Activated naive CD4-positive, alpha-beta T cell (primary cell): ENCODE measurements at places on chromosomes 16 and 17.

DNA sequence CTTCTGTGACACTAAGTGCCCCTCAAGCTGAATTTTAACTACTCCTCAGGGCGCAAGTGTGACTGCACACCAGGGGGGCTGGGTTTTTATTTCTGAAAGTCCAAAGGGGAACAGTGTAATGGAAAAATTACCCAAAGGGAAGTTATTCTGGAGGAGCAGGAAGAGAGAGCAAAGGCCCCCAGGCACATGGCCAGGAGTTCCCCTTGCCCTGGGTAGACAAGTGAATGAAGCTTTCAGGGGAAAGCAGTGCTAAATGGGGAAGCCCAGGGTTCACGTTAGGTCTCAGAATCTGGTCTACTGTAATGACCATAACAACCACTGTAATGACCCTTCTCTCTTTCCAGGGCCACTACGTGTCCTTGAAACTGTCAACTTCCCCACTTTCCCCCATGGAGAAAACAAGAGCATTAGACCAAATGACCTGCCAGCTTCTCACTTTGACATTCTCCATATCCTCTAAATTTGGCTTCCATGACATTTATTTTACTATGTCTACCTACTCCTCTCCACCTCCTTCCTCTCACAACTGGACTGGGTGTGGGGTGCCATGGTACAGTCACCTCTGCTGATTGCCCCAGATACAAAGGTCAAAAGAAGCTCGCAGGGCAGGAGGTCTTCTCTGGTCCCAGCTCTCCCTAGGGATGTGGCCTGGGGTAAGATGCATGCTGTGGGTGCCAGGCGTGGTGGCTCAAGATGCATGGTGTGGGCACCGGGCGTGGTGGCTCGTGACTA, 34.1 kb upstream of the MMP2 start:
- DNase-seq: no peak

DNA sequence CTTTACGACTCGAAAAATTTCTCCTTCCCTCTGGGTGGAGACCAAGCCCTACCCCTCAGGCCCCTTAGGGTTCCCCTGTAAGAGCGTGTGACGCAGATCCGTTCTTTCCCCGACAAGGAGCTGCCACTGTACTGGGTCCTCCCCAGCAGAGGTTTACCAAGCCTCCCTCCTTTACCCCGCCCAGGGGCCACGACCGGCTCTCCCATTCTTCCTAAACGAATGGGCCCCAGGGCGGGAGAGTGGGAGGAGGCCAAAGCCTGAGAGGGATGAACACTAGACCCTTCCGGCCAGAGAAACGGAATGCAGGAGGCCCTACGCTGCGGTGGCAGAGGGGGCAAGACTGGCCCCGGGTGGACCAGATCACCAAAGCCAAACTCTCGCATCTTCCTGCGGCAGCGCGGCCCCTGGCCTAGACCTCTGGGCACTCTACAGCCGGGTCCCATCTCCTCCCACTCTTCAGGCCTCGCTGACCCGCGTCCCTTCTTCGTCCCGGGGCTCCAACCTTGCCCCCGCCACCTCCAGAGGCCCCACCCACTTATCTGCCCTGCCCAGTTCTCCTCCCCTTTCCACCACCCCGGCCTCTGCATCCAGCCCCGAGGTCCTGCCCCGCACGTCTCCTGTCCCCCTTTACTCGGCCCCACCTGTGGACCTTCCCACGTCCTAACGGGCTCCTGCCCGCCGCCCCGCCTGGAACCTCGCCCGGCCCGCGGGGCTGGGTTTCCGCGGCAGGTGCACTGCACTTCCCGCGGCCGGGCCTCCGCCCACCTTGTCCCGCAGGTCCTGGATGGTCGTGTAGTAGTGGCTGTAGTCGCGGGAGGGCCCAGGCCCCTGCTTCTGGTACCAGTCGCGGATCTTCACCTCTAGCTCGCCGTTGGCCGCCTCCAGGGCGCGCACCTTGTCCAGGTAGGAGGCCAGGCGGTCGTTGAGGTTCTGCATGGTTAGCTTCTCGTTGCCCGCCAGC, 765 bp downstream of the KRT19 start:
- no peak for DNase-seq

DNA sequence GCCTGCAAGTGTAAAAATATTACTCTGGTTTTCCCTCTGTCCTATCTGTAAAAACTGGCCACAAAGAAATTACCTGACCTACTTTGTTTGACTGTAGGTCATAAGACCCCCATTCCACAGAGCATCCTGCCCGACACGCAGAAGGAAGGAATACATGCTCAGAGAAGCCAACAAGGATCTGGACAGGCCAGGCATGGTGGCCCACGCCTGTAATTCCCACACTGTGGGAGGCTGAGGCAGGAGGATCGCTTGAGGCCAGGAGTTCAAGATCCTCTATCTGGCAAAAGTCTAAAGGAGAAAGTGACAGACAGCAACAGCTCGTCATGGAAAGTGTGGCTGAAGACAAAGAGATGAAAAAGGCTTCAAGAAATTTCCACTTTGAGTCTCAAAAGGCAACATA, 78.2 kb upstream of the RNU2-1 start:
- DNase-seq: no peak

DNA sequence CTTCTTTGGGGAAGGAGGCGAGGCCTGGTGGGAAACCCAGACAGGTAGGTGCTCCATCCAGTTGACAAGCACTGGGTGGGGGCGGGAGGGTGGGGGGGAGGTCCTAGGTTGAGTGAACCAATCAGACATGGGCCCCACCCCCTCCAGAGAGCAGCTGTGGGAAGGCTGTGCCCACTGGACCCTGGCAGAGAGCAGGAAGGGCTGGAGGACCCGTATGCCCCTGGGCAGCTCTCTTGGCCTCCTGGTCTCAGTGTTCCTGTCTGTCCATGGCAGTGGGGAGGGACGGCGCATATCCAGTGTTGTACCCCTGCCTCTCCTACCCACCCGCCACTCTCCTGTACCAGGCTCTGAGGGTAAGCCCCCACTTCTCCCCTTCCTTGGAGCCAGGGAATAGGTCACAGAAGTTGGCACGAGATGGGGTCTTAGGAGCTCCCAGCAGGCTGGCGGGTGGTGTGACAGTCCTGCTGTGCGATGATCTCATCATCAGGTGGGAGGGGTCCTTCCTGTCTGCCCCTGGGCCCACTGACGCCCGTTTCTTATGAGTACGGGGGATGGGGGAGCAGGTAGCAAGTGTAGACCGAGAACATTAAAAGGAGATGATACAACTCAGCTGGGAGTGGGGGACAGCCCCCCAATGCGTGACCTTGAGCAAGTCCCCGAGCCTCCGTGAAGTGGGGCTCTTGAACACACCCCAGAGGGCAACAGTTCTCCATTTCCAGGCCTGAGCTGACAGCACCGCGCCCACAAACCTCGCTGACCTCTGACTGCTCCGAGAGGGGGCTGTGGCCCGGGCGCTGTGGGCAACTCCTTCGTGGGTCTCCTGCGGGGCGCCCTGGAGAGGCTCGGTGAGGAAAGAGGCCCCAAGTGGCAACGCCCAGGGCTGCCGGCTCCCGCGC, 1.2 kb upstream of the ZFPM1 start:
- no peak for DNase-seq

DNA sequence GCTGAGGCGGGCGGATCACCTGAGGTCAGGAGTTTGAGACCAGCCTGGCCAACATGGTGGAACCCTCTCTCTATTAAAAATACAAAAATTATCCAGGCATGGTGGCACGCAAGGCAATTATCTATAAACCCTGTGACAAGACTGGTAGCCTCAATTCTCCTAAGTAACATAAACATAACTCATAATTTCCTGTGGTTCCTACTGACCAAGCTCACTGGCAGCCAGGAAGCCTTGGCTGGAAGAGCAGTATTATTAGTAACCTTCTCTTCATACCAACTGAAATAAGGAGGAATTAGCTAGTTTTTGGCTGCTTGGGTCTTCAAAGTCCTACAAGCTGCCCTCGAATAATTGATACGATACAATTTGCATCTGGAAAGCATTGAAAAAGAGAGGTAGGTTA, 31.6 kb upstream of the LRRC37A3 start:
- no peak for DNase-seq

DNA sequence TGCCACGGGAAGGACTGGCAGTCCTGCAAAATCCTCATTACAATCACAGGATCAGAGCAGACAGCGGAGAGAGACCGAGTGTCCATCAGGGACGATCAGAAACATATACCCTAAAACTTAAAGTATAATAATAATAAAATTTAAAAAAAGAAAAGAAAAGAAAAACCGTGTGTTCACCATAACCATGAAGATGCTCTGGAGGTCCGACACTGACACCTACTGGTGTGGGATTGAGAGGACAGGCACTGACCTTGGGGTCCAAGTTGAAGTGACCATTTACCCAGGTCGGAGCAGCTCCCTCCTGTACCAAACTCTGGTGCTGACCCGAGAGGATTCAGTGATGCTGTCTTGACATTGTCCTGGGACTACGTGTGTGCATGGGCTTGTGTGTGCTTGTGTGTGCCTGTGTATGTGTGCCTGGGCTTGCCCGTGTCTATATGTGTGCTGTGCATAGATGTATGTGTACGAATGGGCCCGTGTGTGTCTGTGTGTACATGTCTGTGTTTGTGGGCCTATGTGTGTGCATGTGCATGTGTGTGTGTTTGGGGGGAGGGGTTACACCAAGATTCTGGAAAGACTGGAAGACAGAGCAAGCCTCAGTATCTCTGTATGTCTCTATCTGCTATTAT, 10.0 kb upstream of the CD300LD start:
- DNase-seq: no peak

DNA sequence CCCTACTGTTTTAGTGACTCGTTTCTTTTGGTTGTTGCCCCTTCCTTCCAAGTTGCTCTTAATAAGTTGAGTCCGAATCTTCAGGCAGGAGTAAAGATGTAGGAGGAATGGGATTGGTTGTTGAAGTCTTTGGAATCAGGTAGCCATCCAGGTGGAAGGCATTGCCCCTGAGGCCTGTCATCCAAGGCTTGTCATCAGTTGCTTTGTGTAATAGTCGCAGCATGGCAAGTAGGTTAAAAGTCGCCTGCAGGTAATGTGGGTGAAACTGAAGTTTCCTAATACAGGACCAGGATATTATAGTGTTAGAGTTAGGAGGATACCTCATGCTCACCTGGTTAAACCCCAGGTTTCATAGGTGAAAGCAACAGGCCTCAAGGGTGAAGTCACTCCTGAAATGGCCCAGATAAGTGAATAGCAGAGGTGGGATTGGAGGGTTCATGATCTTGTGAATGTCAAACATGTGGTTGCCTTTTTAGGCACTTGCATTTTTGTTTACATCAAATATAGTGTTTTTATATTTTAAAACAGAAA, 934 bp downstream of the PCTP start:
- no peak for DNase-seq

GRCh38 chr16:78796221-78796866, 696.9 kb downstream of the WWOX start:
- no peak for DNase-seq

- DNase-seq: no peak
Observed at GRCh38 chr16:85101956-85102630, 10.2 kb downstream of the CIBAR2 start.

DNA sequence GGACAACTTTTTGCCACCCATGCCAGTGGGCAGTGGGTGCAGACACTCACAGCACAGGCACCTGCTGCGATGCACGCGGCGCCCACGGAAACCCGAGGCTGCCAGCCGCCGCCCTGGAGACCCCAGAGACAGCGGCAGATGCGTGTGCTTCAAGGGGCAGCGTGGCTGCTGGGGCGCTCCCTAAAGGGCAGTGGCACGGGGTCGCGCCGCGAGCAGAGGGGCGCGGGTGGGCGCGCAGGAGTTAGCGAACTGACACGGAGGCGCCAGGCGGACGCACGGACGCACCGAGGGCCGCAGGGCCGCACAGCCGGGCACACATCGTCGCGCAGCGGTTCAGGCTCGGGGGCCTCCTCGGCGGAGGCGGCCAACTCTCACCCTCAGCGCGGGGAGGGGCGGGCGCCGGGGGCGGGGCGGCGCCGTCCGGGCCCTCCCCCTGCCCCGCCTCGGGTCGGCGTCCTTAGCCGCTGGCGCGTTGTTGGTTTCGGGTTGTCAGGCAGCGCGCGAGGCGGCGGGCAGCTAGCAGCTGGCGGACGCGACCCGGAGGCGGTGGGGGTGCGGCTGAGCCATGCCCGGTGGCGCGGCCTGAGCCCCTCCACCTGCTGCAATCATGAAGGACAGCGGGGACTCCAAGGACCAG, at the start of gene KIF19:
Gene KIF19 (plus strand): TSS at position 484 of the 637 bp plus-strand sequence. CDS start 124 bp downstream, at position 608.
- no peak for DNase-seq

DNA sequence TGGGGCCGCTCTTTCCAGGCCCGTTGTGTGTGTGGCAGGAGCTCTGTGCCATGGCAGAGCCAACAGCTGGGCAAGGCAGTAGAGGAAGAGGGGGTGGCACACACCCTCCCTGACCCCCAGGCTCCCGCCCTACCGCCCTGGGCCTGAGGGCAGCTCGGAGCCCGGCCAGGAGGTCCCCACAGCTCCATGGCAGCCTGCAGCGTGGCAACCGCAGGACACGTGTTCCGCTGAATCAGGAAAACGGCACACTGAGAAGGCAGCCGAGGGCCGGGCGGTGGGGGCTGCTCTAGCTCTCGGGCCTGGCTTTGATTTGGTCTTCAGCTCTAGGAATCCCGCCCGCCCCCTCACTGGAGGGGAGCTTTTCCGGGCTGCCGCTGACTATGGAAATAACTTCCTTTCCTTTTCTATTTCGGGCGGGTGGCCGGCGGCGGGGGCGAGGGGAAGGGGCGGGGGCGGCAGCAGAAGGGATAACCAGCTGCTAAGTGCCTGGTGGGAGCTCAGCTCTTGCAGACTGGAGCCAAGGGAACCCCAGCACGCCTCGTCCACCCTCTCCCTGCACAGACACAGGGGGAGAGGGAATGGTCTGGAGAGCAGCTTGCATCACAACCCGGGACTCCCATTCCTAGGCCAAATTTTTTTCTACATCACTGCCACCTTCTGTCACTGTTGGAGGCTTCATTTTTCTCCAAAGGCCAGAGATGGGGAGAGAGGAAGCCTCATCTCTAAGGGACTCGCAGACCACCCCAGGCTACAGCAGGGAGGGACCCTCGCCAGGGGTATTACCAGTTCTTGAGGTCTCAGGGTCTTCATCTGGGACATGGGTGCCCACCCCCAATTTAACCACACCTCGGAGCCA, 24.8 kb upstream of the MRPS23 start:
- no peak for DNase-seq

DNA sequence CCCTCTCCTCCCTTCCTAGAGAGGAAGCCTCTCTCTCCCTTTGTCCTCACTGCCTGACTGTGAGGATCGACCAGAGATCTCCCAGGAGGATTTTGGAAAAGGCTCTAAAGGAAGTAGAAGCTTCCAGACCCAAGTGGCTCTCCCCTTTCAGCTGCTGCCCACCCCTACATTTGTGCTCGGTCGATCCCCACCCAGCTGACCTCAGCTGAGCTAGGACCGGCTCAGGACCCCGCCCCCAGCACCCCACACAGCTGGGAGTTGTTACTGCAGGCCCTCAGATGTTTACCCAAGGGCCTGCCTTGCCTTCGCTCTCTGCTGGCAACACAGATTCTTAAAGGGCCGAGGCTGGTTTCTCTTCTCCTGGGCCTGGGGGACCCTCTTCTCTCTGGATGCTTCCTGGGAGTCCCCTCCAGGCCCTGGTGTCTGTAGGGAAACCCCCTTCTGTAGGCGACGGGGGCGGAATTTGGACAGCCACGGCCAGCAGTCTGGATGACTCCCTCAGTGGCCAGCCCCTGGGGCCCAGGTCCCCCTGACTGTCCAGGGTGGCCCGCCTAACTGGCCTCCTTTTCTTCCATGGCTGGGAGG, 26.9 kb upstream of the TIMP2 start:
- no peak for DNase-seq

GRCh38 chr17:73820686-73821448, 176.6 kb upstream of the SDK2 start:
- no peak for DNase-seq

GRCh38 chr16:24988593-24989338, 26.4 kb downstream of the ARHGAP17 start:
- no peak for DNase-seq
